CD4-positive, alpha-beta T cell (primary cell): ENCODE measurements at places on chromosomes 11 and 22.

GRCh38 chr11:3003396-3004231 is 11.5 kb upstream of the NAP1L4 start:
- DNase-seq: no peak

DNA sequence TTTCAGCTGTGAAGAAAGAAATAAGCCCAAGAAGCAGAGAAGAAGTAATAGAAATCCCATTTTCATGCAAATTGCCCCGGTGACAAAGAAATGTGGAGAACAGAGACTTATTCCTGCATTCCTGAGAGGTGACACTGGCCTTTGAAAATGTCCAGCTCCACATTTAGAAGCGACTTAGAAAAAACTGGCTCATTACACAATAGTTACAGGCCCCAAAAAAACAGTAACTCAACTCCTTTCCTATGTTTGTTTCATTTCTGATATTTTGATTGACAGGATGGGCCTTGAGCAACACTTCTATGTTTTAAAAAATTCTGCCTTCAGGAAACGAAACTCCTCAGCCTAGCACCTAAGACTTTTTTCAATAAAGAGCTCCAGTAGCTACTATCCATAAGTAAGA is 726.9 kb upstream of the TENM4 start:
- no peak for DNase-seq

DNA sequence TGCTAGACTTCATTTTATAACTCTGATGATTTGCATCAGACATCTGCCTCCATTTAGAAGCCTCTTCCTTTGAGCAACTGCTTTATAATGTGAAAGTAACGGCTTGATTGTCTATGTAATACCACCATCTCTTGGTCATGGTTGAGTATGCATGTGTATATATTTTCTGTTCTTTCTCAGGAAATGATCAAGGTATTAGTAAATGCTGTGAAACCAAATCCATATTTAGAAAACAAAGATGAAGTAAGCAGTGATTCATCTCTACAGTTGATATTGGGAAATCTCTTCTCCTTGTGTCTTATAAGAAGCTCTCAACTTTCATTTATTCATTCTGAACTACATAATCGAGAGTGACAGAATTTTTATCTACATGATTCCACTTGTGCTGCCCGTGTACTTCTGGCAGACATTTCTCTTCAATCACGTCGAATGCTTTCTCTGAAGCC is 104.6 kb upstream of the ANO3 start:
- no peak for DNase-seq

- DNase-seq: no peak
These were observed 9.7 kb upstream of the CCKBR start for GRCh38 chr11:6249770-6250555.

GRCh38 chr11:123235656-123236261 is 40.7 kb upstream of the CLMP start:
- no peak for DNase-seq

GRCh38 chr11:71329786-71330185 is 77.4 kb upstream of the SHANK2 start:
- DNase-seq: no peak

- DNase-seq: no peak
These were observed 19.2 kb upstream of the KDM2A start for GRCh38 chr11:67099831-67100324.

DNA sequence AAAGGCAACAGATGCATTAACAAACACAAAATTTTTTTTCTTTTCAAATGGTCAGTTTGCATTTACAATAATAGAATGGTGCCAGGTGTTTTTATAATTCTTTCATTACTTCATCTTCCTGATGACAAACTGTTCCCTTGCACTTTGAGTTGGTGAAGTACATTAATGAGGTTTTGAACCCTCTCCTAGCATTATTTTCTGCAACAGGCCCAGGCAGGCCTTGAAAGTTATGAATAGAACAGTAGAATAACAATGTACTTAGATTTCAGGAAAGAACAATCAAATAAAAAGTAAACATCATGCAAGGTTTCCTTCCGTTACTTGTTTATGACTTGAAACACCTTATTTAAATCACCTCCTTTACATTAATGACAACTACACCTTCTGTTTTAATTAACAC is 9.6 kb downstream of the BTG4 start:
- no peak for DNase-seq

GRCh38 chr22:48887394-48888332 is 940.0 kb downstream of the BRD1 start:
- no peak for DNase-seq
